ENCODE measurements at places on chromosomes 5 and 9. TPM values are rescaled to one million over a fixed set of nuclear protein-coding genes. Genes with fewer than 3 reads are reported as not detected.

DNA sequence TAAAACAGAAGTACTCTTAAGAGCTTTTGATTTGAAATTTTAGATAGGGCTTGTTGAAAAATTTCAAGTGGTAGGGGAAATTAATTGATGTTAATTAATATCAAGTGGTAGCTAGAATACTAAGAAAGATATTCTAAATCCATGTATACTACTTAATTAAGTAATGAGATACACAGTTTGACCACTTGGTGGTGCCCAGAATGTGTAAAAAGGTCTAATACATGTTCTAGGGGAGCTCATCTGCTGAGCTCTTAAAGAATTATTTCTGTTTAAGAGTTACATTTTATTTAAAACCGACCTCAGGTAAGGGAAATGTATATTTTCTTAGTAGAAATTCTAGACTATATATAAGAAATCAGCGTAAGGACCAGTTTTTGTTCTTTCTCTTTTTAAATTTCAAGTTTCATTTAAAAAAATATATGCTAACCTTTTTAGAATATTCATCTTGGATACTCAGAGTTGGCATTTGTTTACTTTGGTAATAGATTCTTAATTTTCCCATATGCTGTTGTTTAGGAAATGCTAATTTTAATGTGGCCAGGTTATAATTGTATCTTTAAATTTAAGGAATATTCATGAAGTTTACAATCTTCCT lies 61.5 kb downstream of the LNPEP start:
- peak; percentile 26 for DNase-seq

The TAF11L9 gene
- polyA plus RNA-seq: not detected

The SRP19 gene
- polyA plus RNA-seq: 64.2 TPM

The IL33 gene
- 18.9 TPM for polyA plus RNA-seq

- DNase-seq: no peak
Observed at GRCh38 chr5:78718824-78719223, 70.3 kb upstream of the LHFPL2 start.

- no peak for DNase-seq
Observed at GRCh38 chr9:71587576-71588362, 180.5 kb downstream of the CEMIP2 start.

DNA sequence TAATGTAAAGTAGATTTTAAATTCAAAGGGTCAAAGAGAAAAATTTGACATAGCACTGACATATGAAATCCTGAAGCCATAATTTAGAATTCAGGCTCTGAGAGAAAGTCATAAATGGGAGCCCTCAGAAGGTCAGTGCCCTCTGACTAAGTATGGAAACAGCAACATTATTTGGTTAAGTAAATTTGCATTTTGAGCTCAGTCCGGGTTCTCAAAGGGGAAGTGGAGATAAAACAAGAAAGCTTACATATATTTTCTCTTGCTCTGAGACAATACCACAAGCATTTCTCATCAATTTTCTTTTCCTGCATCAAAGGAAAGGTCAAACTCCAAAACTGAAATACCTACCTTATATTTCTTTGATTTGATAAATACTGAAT lies 348.0 kb downstream of the SEMA5A start:
- no peak for DNase-seq

DNA sequence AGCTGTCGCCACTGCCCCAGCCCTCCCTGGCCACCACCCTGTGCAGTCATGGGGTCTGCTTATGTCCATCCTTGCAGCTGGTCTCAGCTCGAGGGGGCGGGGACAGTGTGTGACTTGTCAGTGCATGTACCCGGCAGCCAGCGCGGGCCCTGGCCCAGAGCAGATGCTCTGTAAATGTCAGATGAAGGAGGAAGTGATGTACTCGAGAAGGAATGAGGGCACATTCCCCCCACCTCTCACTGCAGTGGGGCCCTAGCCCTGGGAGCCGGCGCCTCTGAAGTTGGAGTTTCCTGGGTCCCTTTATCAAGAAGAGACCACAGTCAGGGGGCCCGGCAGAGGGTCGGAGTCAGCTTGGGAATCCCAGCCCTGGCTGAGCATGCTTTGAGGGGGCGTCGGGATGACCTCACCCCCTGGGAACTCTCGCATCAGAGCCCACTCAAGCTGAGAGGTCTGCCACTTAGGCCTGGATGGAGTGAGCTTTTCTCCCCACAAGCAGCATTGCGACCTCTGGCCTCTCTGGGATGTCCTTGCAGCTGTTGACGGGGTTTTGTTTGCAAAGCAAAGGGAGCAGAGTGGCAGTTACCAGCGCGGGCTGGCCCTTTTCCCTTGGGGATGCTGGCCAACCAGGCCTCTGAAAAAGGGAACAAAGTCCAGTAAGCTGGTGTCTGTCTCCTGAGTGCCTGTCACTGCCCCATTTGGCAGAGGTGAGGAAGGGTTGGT lies 19.0 kb downstream of the NEURL1B start:
- DNase-seq: no peak

The CSF2 gene
- not detected for polyA plus RNA-seq

DNA sequence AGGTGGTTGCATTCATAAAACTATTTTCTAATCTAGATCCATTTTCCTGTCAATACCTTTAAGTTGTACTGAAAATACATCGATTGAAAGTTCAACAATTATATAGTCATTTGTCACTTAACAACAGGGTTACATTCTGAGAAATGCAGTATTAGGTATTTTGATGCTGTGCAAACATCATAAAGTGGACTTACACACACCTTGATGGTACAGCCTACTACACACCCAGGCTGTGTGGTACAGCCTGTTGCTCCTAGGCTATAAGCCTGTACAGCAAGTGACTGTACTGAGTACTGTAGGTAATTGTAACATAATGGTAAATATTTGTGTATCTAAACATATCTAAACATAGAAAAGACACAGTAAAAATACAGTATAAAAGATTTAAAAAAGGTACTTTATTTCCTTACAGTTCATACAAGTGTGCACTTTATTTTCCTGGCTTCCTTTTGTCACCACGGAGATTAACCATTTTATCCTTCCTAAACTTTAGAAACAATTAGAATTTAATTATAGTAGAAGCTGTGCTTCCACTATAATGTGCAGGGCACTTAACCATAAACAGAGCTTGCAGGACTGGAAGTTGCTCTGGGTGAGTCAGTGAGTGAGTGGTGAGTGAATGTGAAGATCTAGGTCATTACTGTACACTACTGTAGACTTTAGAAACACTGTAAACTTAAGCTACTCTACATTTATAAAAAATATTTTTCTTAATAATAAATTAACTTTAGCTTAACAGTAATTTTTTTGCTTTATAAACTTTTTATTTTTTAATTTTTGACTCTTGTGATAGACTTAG lies 42.9 kb upstream of the MEF2C start:
- DNase-seq: no peak

The PTCH1 gene
- 36.1 TPM for polyA plus RNA-seq

The FOXD4L6 gene
- not detected for polyA plus RNA-seq

GRCh38 chr9:107809871-107810460 lies 320.4 kb upstream of the KLF4 start:
- no peak for DNase-seq

The OLFML2A gene
- 23.1 TPM for polyA plus RNA-seq

The TEX48 gene
- not detected for polyA plus RNA-seq

GRCh38 chr9:135503371-135504261 lies 3.1 kb downstream of the MRPS2 start:
- DNase-seq: no peak

DNA sequence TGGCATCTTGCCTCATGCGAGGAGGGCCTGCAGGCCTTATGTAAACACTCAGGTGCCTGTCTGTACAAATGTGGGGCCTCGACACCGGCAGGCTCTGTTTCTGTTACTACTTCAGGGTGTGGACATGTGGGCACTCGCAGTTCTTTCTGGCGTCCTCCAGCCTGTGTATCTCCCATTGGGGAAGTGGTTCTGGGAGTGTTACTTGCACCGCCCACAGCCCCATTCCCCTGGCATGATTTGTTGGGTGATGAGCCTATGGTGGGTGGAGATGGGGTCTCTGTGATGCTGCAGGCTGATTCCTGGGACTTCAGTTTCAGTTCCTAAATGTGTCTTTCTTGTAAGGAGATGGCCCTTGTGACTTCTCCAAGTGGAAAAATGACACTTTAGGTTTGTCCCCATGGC lies 82.1 kb upstream of the PITX1 start:
- DNase-seq: no peak

The ATP10B gene
- polyA plus RNA-seq: 0.29 TPM

The KIF20A gene
- polyA plus RNA-seq: 37.1 TPM

- DNase-seq: no peak
Observed at GRCh38 chr5:89071941-89072331, 189.0 kb upstream of the MEF2C start.

- DNase-seq: no peak
Observed at GRCh38 chr5:177015156-177015555, 7.3 kb upstream of the ZNF346 start.

The SHB gene
- 13.4 TPM for polyA plus RNA-seq

- no peak for DNase-seq
Observed at GRCh38 chr5:145912019-145912418, 24.4 kb upstream of the SH3RF2 start.

- no peak for DNase-seq
Observed at GRCh38 chr9:122814545-122814944, 13.8 kb downstream of the PDCL start.

- DNase-seq: no peak
Observed at GRCh38 chr5:30500513-30500912, 693.0 kb upstream of the CDH6 start.

DNA sequence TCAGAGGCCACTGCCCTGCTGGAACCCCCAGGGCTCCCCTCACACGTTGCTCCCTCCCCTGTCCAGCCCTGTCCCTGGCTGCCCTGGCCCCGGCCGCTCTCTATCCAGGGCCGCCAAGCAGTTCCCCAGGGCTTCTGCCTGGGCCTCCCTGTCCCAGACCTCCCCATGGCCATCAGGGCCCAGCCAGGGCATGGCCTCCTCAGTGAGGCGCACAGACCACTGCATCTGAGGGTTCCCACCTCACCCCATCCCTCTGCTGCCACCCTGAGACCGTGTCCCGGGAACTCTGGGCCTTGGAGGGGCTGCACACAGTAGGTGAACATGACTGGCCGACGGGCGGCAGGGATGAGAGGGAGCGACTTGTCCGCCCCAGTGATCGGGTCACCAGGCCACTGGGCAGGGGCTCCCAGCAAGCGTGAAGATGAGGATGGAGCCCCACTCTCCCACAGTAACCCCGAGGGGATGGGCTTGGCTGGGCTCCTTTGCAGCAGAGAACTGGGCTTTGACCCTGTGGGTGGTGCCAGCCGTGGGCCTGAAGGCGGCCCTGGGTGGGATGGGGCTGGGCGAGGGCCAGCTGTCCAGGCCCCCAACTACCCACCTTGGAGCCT lies 108.4 kb upstream of the SARDH start:
- DNase-seq: no peak

The CDH9 gene
- 19.9 TPM for polyA plus RNA-seq

DNA sequence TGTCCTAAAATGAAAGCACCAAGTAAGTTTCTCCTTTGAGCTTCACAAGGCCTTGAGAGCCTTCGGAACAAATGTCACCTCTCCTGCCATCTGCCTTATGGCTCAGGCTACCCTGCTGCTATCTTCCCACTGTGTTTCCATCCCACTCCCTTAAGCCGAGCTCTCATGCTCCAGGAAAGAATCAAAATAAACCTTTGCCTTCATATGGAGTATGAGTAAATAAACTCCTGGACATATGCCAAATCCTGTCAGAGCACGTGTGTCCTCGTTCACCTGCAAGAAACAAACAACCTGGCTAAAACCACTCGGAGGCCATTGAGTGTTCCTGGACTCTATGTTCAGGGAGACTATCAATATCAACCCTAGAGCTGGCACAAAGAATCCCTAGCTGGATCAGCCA lies 122.3 kb upstream of the CCDC112 start:
- DNase-seq: no peak

GRCh38 chr5:172533399-172534228 lies 79.3 kb upstream of the SH3PXD2B start:
- no peak for DNase-seq

DNA sequence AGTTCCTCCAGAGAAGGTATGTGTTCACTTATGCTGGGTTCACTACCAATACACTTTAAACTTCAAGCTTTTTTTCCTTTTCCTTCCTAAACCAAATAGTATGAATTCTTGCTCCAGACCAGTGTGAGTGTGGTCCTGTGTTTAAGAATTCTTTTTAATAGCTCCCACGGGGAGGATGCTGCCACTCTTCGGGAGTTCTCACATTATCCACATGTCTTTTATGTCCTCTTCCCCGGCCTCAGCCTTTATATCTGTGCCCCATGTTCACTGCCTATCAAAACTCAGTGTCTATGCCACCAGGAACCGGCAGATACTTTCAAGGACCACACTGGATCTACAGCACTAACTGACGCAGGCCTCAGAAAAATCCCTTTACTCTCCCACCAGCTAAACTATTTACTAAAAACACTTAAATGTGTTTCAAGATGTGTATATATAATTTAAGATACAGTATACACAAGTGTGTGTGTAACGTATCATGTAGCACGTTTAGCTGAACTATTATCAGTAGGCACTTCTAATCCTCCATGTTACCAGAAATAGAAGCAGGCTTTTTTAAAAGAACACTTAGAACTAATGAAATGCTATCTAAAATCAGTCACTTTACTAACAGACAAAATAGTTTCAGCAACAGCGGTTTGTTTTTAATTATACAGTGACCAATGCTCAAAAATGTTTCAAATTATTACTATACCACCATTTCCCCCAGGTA lies 88.0 kb downstream of the PLPP1 start:
- no peak for DNase-seq

- no peak for DNase-seq
Observed at GRCh38 chr5:144048259-144048856, 122.1 kb downstream of the YIPF5 start.

DNA sequence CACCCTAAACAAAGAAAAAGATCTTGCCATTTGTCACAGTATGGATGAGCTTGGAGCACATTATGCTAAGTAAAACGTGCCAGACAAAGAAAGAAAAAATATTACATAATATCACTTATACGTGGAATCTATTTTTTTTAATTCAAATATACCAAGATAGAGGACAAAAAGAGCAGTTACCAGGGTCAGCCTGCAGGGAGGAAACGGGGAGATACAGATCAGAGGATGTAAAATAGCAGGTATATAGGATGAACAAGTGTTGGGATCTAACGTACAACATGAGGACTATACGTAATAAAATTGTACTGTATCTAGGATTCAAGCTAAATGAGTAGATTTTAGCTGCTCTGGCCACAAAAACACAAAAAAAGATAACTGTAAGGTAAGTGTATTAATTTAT lies 247.5 kb downstream of the TMEM161B start:
- DNase-seq: no peak

The SPINK7 gene
- not detected for polyA plus RNA-seq

- DNase-seq: no peak
Observed at GRCh38 chr9:80496901-80497556, 925.3 kb downstream of the TLE4 start.

GRCh38 chr9:94289691-94290090 lies 30.6 kb downstream of the ZNF169 start:
- DNase-seq: no peak

The DDX4 gene
- not detected for polyA plus RNA-seq
